Coronary artery (tissue), 2 donors: ENCODE measurements at places on chromosomes 2 and 18.

- no peak for DNase-seq
Measured at GRCh38 chr2:240183875-240184590, 43.6 kb upstream of the OTOS start.

DNA sequence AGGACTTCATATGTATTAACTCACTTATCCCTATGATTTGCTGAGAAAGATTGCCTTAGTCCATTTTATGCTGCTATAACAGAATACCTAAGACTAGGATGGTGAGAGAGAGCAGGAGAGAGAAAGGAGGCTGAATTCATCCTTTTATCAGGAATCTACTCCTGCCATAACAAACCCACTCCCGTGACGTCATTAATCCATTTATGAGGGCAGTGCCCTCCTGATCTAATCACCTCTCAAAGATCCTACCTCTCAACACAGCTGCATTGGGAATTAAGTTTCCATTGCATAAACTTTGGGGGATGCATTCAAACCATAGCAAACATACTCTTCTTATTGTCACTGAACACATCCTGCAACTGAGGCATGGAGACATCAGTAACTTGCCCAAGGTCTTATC, 122.0 kb downstream of the VIT start:
- DNase-seq = no peak

DNA sequence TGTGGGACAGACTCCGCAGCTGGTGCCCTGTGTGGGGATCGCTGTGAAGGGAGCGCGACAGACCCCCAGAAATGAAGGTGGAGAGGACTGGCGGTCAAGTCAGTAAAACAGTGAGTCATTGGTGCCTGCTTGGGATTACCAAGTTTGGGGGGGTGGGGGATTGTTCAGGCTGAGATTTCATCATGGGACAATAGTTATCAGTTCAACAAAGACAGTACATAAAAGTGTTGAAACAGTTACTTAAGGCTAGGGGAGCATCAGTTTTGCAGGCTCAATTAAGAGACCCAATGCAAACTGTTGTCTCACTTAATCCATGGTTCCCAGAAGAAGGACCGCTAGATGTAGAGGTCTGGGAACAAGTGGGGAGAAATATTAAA, 42.4 kb upstream of the PDK1 start:
- no peak for DNase-seq

DNA sequence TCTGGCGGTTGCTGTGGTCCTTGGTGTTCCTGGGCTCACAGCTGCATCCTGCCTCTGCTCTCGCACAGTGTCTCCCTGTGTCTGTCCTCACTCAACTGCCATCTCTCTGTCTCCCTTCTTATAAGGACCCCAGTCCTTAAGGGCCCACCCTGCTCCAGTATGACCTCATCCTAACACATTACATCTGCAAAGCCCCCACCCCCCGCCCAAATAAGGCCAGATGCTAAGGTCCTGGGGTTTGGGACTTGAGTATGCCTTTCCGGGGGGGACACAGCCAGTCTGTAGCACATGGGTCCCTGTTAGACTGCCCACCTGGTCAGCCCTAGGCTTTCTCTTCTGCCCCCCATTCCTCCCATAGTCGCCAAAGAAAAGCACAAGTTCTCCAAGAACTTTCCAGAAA, 40.7 kb downstream of the FER1L5 start:
- no peak for DNase-seq

DNA sequence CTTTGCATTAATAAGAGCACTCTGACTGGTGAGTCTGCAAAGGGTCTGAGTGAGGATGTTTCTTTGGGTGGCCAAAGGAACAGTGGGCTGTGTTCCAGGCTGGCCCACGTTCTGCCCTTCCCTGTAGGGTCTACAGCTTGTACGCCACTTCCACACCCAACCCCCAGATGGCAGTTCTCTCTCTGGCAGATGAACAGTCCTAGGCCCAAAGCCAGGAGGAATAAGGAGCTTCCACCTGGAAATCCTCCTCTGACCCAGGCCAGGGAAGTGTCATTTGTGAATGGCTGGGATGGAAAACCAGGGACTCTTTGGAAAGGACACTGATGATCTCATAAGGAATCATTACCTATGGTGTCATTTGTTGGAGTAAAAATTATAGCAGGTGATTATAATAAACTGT, 6.6 kb downstream of the OTOF start:
- no peak for DNase-seq

GRCh38 chr2:25462021-25462420, 120.3 kb upstream of the DNMT3A start:
- DNase-seq = no peak

GRCh38 chr2:60867007-60867406, 14.4 kb upstream of the REL start:
- no peak for DNase-seq

DNA sequence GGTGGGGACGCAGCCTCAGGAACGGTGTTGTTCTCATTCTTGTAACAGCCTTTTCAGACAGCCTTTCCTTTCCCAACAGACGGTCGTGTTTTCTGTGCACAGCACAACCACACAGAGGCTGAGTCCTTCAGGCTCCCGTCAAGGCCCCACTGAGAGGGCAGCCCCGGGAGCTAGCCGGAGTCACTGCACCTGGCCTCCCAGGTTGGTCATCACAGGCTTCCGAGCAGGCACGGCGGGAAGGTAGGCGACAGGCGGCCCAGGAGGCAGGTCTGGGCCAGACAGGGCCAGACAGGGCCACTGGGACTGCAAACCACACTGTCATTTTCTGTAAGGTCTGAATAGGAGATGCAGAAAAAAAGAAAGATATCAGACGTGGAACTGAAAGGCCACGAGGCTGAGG, 570.8 kb downstream of the GALR1 start:
- no peak for DNase-seq

DNA sequence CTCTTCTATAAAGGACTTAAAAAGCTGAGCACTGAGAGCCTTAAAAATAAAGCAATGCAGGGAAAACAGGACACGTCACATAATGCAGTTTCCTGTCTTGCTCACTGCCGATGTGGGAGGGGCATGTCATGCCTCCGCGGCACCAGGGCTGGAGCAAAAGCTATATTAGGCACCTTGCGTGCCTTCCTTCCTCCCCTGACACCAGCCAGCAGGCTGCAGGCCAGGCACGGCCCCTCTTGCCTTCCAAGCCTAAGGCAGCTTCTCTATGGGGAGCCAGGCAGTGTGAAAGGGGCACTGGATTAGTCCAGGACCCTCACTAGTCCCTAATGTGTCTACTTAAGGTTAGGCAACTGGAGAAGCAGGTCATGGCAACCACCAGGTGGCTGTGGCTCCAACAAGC, 26.3 kb downstream of the MRPL35 start:
- DNase-seq = peak; percentile 86

DNA sequence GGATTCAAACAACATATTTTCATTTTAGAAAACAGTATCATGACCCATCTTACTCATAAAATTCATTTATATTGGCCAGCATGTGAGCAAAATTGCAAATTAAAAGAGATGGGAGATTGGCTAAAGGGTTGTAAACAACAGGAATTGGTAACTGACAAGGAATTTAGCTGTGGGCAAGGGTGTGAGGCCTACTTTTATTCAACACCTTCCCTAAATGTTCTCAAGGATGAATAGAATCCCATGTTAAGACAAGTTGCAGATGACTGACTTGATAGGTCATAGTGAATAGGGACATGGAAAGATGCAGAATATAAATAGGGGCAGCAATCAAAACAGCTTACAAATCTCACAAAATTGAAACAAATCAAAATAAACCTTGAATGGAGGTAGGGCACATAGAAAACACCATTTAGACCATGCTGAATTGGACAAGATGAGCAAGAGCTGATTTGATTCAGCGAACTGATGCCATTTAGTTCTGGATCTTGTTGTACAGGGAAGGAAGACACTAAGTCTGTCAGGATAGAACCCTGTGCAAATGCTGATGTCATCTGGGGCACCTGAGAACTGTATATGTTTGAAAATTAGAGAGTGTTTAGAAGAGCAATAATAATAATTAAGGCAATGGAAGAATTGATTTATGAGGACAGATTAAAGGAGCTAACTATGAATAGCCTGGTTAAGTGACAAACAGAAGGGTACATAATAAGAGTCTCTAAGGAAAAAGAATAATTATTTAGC, 509.7 kb downstream of the ZEB2 start:
- DNase-seq = no peak

DNA sequence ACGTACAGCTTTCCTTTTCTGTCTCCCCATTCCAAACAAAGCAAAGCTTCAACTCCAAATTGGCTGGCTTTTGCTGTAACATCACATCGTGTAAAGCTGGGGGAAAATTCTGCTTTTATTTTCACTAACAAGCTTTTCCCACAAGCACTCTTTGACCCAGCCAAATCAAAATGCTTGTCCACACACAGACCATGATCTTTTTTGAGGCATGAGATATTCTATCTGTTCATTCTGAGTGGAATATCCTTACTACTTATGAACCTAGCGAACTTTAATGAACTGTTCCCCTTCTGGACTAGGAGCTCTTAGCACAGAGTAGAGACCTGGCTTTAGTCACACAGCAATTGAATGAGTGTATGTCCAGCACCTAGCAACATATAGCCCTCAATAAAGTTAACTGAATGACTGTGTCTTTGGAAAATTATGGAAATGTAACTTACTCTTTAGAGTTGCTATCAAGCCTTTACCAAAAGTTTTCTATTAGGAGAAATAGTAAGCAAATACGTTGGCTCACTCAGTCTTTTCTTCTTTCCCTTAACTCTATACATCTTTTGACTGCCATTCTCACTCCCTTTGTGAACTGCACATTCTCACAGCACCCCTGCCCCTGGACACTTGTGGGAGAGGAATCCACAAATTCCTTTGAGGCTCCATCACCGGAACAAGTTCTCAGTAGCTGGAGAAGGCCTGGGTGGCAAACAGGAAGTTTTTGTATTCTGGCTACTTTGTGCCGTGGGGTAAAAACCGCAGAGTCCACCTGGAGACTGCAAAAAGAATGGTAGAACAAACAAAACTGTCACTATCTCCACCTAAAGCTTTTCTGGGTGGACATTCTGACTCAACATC, 1.3 kb upstream of the UBE2E3 start:
- DNase-seq = no peak

GRCh38 chr2:205609113-205609512, 73.2 kb upstream of the NRP2 start:
- DNase-seq = no peak

- DNase-seq = no peak
Measured at GRCh38 chr2:196750291-196750923, 49.1 kb downstream of the GTF3C3 start.

DNA sequence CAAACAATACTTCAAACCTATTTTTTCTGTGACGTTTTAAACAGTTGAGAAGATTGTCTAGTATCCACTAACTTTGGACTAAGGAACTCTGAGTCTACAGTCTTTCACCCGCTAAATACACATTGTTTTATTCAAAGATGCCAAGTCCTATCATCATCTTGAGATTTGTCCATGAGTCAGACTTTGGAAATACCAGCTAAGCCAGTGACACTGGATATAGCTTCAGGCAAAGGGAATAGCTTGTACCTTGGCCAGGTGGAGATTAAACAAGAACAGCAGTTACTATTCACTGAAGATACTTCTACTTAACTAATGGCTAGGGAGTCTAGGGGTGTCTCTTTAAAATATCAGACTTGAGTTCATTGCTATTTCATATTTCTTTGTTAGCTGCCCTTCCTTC, 137.5 kb downstream of the COMMD1 start:
- no peak for DNase-seq

GRCh38 chr2:158493458-158493857, 36.7 kb downstream of the PKP4 start:
- DNase-seq = no peak

DNA sequence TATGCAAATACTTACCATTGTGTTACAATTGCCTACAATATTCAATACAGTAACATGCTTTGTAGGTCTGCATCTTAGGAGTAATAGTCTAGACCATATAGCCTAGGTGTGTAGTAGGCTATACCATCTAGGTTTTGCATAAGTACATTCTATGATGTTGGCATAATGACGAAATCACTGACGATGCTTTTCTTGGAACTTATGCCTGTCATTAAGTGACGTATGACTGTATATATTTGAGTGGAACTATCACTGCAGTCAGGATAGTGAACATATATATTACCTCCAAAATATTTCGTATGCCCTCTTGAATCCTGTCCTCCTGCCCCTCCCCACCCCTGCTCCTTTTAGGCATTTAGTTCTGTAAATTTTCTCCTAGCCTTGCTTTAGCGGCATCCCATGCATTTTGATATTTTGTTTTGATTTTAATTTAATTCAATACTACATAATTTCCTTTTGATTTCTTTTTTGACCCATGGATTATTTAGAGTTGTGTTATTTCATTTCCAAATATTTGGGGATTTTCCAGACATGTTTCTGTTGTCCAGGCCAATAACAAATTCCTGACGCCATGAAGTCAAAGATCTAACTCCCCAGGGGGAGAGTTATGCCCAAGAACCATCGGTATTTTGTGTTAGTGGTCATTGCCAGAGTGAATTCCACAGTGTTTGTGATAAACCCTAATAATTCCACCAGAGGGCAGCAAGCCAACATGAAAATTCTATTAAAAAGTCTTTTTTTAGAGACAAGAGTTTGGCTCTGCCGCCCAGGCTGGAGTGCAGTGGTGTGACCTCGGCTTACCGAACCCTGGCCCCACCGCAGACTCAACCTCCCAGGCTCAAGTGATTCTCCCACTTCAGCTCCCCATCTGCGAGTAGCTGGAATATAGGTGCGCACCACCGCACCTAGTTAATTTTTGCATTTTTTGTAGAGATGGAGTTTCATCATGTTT, 24.2 kb upstream of the CASP8 start:
- no peak for DNase-seq

- DNase-seq = no peak
Measured at GRCh38 chr18:39635966-39636365, 2070.4 kb upstream of the CELF4 start.

GRCh38 chr2:42653039-42653438, 84.6 kb downstream of the MTA3 start:
- DNase-seq = no peak

DNA sequence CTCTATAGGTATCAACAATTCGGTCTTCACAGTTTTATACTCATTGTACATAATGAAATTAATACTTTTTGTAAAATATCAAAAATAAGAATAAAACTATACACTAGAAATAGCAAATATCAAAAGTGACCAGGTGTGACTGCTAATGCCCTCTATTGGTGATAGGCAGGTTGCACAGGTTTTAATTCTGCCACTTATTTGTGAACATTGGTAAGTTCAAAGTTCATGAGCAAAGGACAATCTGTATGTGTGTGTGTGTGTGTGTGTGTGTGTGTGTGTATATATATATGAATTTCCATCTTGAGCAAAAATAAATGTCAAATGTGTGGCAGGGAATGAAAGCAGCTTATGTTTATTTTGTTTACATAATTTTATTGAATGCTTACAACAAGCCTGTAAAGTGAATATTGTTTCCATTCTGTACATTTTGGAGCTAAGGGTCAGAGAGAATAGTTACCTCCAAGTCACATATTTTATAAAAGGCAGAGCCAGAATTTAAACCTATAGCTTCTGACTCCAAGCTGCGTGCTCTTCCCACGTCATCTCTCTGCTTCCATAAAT, 537.4 kb downstream of the CPS1 start:
- DNase-seq = no peak

DNA sequence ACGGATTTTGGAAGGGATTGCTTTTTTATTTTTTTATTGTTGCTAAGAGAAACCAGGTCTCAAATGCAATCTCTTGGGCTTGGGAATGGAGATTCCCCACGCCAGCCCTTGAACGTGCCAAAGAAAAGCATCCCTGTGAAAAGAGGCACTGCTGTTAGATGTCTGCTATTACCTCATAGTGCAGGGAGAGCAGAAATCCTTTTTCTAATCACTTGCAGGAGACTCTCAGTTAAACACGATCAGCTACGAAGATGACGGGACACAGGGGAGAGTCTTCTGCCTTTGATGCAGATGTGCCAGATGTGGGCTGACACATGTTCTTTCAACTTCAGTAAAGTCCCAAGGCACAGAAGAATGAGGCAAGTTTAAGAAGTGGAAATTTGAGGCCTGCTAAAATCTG, 381.6 kb upstream of the TRIB2 start:
- DNase-seq = no peak
